Omental fat pad (tissue), 4 donors: ENCODE measurements at places on chromosomes 3 and 15. TPM values are rescaled to one million over a fixed set of nuclear protein-coding genes. Genes with fewer than 3 reads are reported as not detected.

The SKOR1 gene
- total RNA-seq = 0.19 TPM

The ITPR1 gene
- total RNA-seq = 42.6 TPM

The SLC4A7 gene
- 25.4 TPM for total RNA-seq

The MINAR1 gene
- total RNA-seq = 0.46 TPM

The ARGFX gene
- not detected for total RNA-seq

The EAF2 gene
- total RNA-seq = 8.9 TPM

The SH3BP5 gene
- 94.4 TPM for total RNA-seq

The RASL12 gene
- total RNA-seq = 8.8 TPM

- no peak for DNase-seq
Measured at GRCh38 chr15:41987925-41988275, 15.5 kb upstream of the EHD4 start.

GRCh38 chr3:13103416-13104058 is 30.3 kb upstream of the IQSEC1 start:
- no peak for DNase-seq

- DNase-seq = no peak
Measured at GRCh38 chr3:9347887-9348286, 15.0 kb upstream of the THUMPD3 start.

DNA sequence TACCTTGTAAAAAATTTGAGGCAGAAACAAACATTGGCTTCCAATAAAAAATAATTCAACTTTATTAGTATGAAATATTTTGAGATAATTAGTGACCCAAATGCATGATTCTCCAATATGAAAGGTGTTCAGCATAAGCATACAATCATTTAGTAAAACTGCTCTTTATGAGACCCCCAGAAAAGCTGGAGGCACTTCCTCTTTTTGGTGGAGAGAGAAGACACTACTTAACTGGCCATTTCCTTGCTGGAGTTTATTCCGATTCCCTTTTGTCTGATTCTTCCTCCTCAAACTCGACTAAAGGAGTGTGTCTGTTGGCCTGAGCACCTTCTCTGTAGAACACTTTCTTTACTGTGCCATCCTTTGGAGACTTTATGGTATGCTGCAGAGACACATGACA is 34.8 kb upstream of the DCUN1D1 start:
- DNase-seq = no peak

DNA sequence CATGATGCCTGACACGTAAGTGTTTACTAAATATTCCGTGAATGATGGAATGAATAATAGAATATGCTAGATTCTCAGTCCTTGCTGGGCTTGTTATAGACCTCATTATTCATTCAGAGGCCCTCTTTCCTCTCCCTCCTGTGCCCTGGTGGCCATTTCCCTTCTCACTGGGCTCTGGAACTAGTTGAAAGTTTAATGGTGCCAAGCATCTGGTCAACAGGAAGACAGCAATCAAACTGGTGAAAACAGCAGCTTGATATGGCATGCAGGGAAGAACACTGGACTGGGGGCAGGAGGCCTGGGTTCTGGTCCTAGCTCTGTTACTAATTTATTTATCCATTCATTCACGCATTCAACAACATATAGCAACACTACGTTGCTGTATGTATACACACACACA is 3.7 kb upstream of the APOD start:
- DNase-seq = no peak

DNA sequence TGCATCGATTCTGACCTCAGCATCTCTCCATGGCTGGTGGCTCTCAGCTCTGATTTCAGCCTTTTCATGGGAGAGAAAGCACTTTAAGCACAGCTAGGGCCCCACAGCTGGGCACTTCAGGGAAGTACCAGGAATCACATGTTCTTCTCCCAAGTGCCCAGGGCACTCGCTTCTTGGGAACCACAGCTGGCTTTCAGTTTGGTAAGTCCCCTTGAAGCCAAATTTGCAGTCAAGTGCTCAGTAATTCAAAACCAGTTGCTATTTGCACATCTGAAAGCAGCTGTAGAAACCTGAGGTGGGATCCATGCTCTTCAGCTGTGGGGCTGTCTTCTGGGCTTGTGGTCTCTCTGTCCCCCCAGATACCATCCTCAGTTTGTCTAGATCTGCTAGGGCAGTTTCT is 12.8 kb downstream of the GABRA5 start:
- no peak for DNase-seq

GRCh38 chr3:114697401-114697800 is 403.6 kb downstream of the TIGIT start:
- DNase-seq = no peak

DNA sequence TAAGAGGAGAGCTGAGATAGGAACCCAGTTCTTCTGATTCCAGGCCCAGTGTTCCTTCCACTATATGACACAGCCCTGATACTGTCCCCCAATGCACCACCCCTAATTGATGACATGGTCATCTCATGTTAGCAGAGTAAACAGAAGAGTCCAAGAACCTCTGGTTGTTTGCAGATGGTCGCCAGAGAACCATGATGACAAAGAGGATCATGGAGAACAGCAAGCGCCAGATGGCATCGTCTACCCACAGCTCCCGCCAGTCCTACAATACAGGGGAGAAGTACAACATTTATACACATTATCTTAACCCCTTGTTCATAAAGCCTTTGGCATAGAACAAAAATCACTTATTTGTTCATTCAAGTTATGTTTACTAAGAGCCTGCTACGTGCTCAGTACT is 18.5 kb upstream of the VPS39 start:
- no peak for DNase-seq

DNA sequence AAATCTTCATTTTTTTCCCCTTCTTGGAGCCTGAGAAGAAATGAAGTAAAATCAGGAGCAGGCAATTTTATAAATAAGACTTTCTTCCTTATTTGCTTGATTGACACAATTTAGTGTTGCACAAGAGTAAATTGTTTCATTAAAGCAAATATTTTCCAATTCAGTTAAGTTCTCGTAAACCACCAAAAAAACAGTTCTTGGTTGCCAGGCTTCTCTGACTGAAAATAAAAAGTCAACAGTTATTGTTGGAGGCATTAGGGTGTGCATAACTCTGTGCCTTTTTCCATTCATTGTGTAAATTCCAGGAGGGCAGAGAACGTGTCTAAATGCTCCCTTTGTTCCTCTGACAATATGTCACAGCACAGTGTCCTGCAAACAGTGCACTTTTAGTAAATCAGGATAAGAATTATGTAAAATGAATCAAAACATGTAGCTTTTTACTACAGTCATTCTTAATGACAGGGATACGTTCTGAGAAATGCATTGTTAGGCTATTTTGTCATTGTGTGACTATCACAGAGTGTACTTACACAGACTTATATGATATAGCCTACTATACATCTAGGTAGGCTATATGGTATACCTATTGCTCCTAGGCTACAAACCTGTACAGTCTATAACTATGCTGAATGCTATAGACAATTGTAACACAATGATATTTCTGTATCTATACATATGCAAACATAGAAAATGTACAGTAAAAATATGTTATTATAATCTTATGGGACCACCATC is at the start of gene CP:
Gene CP (minus strand): TSS at position 47 of the 735 bp plus-strand sequence. CDS start 37 bp downstream, at position 10.
- no peak for DNase-seq

DNA sequence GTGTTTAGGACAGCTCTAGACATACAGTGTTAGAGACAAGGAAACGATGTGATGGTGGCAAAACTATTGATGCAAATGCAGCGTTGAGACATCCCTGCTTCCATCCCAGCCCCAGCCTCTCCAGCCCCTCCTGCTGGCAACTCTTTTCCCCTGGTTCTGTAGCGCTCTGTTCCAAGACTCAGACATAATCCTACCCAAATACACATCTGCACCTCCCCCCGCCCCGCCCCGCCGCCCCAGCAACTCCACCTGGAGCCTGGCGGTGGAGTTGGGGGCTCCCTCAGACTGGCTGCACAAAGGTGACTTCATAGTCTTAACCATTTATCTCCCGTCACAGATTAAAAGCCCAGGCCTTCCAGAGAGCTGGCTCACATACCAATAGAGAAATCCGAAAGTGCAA is 7.2 kb upstream of the SEC22A start:
- DNase-seq = no peak

DNA sequence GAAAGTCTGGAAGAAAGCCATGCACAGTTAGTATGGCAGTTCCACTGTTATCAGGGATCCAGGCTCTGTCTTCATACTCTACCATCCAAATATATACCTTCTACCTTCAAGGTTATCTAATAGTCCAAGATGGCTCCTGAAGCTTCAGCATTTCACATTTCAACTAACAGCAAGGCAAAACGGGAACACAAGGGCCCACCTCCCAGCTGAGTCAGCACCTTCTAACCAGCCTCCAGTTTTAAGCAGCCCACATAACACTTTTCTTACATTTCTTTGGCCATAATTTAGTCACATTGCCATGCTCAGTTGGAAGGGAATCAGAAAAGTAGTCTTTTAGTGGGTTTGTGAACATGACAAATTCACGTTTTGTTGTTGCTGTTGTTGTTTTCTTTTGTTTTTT is 15.4 kb upstream of the MSL2 start:
- no peak for DNase-seq

DNA sequence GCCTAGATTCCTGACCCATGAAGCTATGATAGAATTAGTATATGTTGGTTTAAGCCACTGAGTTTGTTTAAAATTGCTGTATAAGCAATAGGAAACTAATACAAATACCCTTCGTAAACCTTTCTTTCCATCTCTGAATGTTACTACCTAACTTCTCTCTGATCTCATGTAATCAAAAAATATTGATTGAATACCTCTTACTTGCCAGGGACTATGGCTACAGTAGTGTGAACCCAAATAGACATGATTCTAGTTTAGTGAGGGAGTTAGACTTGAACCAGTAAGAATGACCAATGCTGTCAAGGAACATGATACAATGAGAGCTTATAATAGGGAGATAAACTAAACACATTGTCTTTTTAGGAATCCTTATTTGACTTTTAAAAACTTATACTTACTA is 19.4 kb downstream of the STT3B start:
- DNase-seq = no peak

- no peak for DNase-seq
Measured at GRCh38 chr15:70375006-70375431, 277.3 kb upstream of the TLE3 start.

- DNase-seq = no peak
Measured at GRCh38 chr15:80415358-80415670, 11.1 kb downstream of the ARNT2 start.

DNA sequence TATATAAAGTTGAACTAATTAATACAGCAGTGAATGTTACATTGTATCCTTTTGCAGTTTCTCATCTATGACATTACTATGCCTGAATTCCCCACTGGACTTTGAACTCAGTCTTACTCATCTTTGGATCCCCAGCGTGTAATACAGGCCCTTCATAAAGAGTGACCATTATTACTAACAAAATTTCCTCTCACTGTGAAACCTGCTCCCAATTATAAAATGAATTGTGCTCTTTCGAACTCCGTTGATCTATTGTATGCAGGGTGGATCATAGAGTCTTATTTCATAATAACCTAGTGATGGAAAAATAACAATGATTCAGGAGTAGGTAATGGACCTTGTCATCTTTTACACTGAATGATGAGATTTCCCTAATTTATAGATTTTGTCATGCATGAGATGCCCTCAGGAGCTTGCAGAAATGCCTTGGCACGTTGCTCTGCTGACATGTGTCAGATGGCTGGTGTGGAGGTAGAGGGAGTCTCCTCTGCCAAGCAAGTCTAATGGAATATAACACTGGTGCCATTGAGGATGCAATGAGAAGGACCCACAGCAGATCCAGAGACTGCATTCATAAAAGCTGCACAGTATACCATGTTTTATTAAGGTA is 25.5 kb downstream of the B3GNT5 start:
- DNase-seq = no peak

DNA sequence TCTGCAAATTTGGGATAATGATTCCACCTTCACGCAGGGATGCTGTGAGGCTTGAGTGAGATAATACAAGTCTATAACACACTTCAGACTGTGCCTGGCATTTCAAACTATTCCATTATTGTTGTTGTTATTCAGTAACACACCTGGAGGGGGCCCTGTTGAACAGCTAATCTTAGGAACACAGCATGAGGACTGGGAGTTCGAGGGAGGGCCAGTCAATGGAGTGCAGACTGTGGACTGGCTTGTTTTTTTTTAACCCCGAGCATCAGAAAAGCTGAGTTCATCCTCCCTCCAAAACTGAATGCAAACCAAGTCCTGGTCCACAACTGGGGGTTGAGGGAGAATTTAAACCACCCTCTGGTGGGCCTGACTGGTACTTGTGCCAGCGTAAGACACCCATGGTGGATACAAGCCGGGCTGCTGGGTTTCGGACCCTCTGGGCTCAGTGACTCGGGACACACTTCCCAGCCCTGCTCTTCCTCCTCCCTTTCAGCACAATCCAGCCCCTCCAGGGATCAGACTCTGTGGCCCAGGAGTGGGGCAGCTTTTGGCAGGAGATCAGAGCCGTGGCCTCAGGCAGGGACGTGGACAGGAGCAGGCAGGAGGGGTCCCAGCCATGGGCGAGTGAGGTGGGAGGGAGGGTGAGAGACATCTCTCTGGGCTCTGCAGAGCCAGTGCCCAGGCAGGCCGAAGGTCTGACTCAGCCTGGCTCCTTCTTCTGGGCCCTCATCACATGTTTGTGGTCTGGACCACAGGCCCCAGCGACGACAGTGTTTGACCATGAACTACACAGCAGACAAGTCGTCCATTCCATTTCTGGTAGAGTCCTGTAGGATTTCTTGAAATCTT is 36.3 kb upstream of the MEX3B start:
- no peak for DNase-seq
